ENCODE measurements at places on chromosomes 12 and 14.

DNA sequence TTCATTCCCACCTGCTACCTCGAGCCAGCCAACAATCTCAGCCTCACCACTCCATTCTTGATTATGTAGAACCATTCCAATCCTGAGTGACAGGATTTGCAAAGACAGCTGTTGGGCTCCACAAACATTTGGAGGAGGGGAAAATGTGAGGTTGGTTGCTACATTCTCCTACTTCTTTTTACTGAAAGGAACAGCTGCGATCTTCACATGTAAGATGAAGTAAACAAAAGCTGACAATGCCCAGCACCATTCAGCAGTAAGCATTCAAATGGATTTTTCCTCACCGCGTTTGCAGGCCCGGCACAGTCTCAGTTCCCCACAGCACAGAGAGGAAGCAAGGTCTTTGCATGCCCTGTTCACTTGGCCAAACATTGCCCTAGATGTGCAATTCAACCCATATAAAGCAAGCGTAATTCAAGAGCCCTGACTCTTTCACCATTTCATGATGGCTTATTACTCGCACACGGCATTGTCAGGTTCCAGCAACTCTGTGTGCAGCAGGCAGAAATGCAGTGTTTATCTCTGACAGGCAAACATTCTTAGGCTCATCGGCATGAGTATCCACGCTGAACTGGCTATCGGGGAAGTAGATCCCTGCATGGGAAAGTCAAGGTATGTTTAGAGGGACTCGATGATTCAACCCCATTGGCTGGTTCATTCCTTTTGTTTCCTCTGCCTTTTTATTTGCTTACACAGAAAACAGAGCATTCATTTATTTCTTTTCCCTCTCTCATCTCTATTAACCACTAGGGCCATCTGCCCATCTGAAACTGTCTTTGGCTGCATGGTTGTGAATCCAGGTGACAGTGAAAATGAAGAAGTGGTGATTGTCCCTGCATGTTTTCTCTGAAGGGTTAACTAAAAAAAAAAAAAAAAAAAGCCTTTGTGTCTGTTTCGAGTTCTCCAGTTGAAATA is 236.1 kb upstream of the PLEKHG7 start:
- no peak for DNase-seq

DNA sequence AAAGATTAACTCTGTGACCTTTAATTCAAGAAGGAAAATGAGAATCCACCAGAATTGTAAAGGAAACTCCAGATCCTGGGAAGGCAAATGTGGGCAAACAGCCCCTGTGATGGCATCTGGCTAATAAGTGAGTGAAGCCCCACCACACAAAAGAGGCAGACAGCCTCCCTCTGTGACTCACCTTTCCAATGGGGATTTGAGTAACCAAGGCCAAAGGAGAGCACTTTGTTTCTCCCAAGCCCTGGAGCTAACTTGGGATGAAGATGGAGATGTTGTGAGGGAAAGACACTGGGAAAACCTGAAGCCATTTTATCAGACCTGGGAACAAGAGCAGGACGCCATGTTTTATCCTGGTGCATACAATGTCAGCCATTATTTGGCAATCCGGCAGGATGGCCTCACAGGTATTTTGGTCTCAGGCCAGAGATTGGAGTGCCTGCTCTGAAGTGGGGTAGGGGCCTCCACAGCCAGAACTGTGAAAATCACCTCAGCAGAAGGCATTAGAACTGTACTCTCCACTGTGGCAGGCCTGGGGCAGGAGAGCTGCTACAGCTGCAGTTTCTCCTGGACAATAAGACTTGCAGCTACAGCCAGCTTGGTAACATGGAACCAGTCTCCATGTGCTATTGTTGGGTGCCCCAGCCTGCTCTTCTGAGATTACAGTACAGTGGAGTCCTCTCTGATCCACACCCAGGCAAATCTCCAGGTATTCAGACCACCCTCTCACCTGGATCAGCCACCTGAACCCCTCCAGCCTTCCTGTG is 96.6 kb upstream of the PCED1B start:
- no peak for DNase-seq

DNA sequence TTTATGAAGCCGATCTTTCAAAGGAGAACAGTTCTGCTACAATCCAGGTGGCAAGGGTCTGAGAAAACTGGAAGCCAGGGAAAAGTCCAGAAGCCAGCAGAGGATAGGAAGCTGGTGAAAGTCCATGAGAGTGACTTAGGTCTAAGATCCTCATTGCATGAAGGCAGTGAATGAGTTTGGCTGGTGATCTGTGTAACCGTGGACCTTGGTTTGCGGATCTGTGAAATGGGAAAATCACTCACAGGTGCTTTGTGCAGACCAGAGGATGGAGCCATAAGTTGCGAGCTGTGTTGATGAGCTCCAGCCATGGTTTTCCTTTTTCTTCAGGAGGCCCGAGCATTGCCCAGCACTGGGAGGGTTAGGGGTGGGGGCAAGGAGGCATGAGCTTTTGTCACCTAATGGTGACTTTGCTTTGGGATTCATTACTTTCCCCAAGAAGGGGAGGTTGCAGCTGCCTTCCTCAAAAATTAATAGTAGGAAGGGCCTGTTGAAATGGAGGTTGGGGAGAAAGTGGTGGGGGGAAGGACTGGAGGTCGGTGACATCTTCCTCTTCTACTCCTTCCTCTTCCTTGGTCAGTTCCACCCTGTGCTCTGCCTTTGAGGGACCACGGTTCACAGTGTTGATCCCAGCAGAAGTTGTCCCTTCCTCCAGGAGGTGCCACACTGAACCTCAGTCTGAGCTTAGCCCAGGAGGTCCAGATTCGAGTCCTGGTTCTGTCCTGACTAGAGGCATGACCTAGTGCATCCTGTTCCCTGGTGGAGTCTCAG is 20.3 kb upstream of the SERPINA6 start:
- no peak for DNase-seq

DNA sequence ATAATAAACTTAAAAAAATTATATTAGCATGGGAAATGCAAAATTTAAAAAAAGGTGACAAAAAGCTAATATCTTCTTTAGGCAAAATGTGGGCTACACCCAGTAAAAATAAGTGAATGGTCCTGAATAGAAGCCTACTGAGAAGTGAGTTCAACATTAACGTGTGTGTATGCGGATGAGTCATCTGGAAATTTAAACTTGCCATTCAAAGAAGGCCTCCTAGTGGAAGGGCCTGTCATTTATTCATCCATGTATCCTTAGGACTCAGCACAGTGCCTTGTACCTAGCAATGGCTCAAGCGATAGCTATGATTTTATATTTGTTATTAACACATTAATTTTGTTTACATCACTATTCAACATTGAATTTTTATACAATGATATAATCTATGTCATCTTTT is 226.2 kb downstream of the NUBPL start:
- no peak for DNase-seq

DNA sequence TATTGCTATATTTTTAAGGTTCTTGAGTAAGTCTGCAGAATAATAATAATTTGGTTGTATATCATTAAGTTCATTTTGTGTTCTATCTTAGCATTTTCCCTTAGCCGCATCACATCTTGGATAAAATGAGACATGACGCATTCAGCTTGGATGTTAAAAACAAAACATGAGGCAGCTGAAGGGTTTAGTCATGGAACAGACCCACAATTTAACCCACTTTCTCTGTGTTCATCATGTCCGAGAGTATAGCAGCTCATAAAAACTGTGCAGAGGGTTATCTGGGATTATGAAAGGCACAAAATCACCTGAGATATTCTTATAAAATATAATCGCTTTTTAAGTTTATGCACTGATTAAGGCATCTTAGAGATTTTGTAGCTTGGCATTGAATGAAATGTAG is 219.3 kb downstream of the TRHDE start:
- DNase-seq, result no peak

- no peak for DNase-seq
Observed at GRCh38 chr12:29537298-29537697, 39.8 kb upstream of the OVCH1 start.

GRCh38 chr12:10174986-10175614 is 3.2 kb upstream of the OLR1 start:
- no peak for DNase-seq

GRCh38 chr12:89155826-89156225 is 196.5 kb downstream of the DUSP6 start:
- DNase-seq, result no peak

GRCh38 chr12:507391-507796 is 47.7 kb downstream of the B4GALNT3 start:
- no peak for DNase-seq

GRCh38 chr12:102873077-102873476 is 44.0 kb downstream of the PAH start:
- DNase-seq, result no peak

DNA sequence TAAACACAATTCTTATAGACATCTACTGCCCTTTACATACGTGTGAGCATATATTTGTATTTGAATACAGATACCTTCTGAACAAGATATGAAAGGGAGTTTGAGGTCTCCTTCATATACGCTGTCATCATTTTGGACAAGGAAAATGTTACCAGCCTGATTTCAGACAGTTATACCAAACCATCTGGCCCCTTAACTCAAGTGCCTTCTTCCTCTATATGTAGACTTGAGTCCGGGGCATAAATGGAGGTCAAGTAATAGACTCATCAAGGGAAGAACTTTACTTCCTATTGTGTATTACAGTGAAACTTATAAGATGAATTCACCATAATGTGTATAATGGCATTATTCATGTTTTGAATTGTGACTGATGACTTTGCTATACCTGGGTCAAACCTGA is 52.2 kb downstream of the FAR2 start:
- DNase-seq, result peak; percentile 74

DNA sequence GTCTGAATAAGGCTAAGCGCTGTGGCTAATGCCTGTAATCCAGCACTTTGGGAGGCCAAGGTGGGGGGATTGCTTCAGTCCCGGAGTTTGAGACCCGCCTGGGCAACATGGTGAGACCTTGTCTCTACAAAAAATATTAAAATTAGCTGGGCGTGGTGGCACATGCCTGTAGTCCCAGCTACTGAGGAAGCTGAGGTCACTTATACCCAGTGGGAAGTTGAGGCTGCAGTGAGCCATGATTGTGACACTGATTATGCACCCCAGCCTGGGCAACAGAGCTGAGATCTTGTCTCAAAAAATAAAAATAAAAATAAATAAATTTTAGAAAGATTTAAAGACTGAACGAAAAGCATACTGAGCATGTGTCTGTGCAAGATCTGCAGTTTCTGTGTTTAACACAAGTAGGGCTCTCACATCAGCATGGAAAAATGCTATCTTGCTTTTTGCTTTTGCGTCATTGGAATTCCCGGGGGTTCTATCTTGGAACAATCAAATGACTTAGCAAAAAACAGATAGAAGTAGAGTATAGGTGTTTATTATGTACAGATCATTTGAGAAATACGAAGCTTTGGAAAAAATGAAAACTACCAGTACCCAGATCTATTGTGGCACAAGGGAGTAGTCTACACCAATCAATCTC is 161.9 kb downstream of the CAPZA3 start:
- DNase-seq, result no peak

- DNase-seq, result peak; percentile 59
Observed at GRCh38 chr12:105084251-105085250, at the start of gene ALDH1L2. Gene ALDH1L2, minus strand, starts transcription at chr12:105084458. Its CDS starts 22 bp downstream, at chr12:105084436.

- DNase-seq, result no peak
Observed at GRCh38 chr14:66087231-66087630, 398.9 kb upstream of the CCDC196 start.

DNA sequence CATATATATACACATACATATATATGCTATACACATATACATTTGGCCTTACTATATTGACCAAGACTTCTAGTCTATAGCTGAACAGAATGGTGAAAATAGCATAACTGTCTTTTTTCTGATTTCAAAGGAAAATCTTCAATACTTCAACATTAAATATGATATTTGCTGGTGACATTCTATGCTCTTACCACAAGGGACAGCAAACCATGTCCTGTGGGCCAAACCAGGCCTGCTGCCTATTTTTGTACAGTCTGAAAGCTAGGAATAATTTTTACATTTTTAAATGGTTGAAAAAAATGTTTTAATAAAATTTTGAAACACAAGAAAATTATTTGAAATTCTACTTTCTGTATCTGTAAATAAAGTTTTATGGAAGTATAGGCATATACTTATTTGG is 63.6 kb downstream of the EML5 start:
- DNase-seq, result no peak

DNA sequence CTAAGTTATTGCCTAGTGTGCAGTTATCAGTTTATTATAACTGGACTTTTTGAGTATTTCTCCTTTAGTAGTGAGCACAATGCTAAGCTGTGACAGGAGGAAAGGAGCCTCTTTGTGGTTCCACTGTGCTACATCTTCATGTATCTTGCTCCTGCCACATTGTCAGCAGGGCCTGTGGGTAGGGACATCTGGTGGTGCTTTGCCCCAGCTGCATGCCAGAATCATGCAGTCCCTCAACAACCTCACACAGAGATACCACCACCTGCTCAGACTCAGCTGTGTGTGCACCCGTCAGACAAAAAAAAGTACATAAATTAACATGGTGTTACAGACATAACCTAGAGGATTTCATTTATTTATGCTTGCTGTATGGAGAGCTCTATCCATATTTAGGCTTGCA is 51.1 kb downstream of the MIS18BP1 start:
- DNase-seq, result peak; percentile 89

- no peak for DNase-seq
Observed at GRCh38 chr12:26869104-26869494, 36.1 kb upstream of the ITPR2 start.

DNA sequence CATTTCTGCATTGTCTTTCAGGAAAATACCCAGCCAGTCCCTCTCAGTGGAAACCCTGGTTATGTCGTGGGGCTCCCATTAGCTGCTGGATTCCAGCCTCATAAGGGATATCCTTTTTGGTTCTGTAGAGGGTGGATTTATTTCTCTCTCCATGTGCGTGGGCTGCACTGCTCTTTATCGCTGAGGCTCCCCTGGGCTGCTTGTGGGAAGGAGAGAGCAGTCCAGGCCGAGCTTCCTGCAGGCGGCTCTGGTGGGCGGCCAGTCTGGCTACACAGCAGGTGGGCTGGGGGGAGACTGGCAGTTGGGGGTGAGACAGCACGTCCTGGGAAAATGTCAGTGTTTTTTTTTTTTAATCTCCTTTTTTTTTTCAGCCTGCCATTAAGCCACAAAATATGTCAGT is 27.6 kb downstream of the TCTN1 start:
- DNase-seq, result no peak

- no peak for DNase-seq
Observed at GRCh38 chr14:101035466-101036225, 132.1 kb upstream of the RTL1 start.

Data from common myeloid progenitor, CD34-positive (primary cell).